ENCODE measurements at places on chromosomes 16 and 17.

- no peak for DNase-seq
Observed at GRCh38 chr17:17809531-17810083, 27.2 kb downstream of the SREBF1 start.

DNA sequence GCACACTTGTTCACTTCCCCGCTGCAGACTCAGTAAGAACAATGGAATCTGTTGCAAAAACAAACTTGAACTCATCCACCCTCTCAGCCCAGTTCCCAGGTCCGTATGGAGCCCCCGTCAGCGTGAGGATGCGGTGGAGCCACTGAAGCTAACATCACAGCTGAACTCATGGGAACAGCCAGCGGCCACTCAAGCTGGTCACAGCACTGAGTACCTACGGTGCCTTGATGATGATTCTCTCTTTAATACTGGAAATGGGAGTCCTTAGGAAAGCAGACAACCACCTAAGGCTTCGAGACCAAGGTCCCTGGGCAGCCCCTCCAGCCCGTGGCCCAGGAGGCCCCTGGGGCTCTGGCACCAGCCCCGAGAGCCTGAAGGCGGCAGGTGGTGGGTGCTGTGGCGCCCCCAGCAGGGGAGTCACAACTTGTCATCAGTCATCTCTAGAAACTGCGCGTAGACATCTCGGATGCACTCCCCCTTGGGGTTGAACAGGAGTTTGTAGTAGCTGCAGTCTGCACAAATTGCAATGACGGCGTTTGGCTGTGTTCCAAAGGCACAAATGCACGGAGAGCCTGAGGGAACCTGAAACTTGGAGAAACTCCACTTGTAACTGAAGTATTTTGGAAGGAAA is 31.0 kb upstream of the RHOT1 start:
- DNase-seq, result peak; percentile 38

DNA sequence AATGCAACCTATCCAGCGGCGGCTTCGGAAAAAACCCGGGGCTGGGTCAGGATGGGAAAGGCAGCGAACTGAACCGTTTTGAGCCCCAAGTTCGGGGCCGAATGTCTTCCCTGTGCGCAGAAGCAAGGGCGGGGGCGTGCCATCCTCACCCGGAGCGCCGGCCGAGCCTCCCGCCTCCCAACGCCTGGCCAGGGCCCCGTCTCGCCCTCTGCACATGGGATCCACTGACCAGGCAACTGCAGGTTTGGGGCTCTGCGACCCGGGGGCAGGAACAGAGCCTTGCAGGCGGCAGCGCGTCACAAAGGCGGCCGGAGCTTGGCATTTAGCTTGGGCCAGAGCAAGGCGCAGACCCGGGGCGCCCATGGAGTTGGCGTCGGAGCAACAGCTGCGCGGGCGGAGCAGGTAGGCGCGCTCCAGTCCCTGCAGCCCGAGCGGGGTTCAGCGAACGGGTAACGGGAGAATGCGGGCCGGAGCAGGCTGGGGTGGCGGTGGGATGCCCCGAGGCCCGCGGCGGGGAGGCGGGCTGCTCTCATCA is at the start of gene FBXO39:
FBXO39 (plus strand) TSS at position 345 of the 535 bp plus-strand sequence. CDS start 3,654 bp downstream, outside the sequence.
- peak; percentile 32 for DNase-seq

DNA sequence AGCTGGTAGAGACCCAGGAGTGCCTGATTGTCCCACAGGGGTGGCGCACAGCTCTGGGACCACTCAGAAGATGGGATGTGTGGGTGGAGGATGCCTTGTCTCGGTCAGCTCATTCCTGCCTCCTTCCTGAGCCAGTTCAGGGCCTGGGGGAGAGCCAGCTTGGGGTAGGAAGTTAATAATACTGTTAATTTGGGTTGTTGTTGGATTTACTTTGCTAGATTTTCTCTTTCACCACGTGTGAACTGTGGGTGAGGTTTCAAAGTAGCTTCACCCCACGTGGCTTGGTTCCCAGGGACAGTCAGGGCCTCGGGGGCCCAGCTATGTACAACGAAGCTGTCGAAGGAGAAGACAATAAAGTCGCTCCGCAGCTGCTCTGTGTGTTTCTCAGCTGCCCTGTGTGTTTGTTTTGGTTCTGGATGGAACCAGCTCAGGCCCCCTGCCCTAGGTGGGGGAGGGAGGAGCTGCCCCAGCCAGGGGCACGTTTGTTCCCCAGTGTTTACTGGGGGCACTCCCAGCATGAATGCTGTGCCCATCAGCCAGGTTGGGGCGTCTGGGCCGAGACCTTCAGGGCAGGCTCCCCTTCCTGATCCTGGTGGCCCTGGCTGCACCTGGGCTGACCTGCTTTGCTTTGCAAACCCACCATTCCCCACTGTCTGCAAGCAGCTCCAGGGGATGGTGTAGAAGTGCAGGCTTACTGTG is 2.3 kb downstream of the NUDT16L1 start:
- DNase-seq, result peak; percentile 52

GRCh38 chr16:84527532-84528269 is 23.2 kb upstream of the MEAK7 start:
- no peak for DNase-seq

GRCh38 chr17:80259457-80260068 is 1.1 kb upstream of the RNF213 start:
- peak; percentile 45 for DNase-seq

DNA sequence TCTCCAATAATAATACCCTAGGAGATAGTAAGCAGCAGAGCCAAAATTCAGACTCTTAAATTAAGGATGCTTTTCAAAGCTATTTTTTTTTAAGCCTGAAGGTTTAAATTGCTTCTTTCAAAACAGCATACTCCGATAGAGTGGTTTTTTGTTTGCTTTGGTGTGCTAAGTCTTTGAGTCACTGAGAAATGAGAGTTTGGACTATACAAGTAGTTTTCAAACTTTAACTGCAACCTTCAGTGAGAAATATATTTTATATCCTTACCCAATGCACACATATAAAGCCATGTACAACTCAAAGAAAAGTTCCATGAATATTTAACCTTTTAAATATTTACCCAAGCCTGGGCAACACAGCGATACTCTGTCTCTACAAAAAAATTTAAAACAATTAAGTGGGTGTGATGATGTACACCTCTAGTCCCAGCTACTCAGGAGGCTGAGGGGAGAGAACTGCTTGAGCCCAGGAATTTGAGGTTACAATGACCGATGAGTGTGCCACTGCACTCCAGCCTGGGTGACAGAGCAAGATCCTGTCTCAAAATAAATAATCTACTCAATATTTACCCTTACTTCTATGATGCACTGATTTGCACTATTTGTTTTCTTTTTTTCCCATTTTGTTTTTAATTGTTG is 19.2 kb downstream of the DCUN1D3 start:
- no peak for DNase-seq

GRCh38 chr16:85393674-85394451 is 219.3 kb upstream of the GSE1 start:
- no peak for DNase-seq

DNA sequence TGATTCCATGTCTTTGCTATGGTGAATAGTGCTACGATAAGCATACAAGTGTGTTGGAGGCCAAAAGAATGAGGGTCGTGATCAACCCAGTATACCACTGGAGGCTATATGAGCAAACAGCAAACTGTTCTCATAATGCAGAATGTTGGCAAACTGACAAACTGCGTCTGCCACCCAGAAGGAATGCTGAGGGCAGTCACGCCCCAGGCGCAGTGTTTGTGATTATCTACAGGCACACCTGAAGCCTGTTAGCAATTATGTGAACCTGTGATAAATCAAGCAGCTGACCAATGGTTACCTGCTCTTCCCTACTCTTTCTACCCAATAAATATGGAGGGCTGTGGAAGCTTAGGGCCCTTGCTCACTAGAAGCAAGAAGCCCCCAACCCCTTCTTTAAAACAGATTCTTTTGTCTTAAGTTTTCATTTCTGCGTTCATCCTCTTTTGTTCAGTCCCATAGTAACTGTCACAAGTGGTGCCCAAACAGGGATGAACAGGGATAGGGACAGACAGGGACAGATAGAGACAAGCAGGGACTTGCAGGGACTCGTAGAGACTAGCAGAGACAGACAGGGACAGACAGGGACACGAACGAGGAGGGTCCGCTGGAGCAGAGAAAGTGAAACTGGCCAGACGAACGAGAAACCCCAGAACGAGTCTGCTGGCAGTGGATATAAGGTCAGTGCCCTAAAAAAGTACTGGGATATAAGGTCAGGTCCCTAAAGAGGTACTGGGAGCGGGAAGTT is 25.1 kb downstream of the CD300LG start:
- DNase-seq, result no peak

GRCh38 chr17:78793968-78794367 is 11.9 kb upstream of the CYTH1 start:
- DNase-seq, result no peak

DNA sequence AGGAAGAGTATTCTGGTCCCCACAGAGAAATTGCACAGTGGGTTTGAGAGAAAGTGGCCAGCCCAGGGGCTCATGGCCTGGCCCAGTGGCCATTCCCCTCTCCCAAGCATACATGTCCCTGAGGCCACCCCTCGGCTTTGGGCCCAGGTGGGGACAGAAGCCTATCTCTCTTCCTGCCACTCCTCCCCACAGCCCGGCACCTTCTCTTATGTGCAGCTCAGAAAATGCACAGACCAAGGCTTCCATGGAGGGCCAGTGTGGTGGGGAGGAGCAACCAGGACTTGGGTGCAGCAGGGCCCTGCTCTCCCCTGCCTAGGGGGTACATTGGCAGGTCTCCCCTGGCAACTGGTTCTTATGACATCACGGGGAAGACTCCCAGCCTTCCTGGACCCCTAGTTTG is at the start of gene C16orf90:
C16orf90 (minus strand) TSS at position 314 of the 400 bp plus-strand sequence; CDS start at position 246, 68 bp downstream.
- no peak for DNase-seq

- no peak for DNase-seq
Observed at GRCh38 chr17:82011617-82012187, 11.0 kb downstream of the CENPX start.

- DNase-seq, result no peak
Observed at GRCh38 chr16:85731179-85731578, 19.7 kb downstream of the C16orf74 start.

GRCh38 chr16:88826070-88826840 is 14.5 kb upstream of the APRT start:
- DNase-seq, result no peak

- DNase-seq, result peak; percentile 64
Observed at GRCh38 chr16:31487720-31488467, 5.0 kb downstream of the SLC5A2 start.

DNA sequence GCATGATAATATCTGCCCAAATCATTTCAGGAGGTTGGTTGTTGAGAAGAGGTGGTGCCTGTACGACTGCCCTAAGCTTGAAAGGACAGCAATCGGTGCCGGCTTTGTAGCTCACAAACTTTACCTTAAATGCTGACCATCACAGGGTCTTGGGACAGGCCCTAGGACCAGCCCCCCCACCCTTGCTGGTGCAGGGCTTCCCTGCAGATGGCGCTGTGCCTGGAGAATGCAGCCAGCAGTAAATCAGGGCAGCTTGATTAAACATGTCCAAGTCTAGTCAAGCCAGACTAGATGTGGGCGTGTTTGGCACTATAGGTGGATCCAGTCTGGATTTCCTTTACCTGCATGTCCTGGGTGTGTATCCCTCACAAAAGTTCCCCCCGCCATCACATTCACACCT is 135.5 kb upstream of the CRHR1 start:
- no peak for DNase-seq

DNA sequence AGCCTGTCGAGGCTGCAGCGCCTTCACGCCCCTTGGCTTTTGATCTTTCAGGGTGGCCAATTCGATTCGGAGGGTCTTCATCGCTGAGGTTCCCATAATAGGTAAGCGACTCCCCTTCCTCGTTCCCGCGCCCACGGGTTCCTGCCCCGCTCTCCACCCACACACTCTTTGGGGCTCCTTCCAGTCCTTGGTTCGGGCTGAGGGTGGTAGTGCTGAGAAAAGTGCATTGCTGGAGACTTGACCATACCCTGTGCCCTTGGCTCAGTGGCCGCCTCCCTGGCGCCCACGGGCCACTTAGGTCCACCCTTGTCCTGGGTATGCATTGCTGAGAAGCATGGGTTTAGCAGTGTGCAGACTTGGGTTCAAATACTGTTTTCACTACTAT is 491 bp downstream of the POLR2C start:
- peak; percentile 38 for DNase-seq

- DNase-seq, result peak; percentile 33
Observed at GRCh38 chr16:87414251-87414680, 22.1 kb downstream of the MAP1LC3B start.

DNA sequence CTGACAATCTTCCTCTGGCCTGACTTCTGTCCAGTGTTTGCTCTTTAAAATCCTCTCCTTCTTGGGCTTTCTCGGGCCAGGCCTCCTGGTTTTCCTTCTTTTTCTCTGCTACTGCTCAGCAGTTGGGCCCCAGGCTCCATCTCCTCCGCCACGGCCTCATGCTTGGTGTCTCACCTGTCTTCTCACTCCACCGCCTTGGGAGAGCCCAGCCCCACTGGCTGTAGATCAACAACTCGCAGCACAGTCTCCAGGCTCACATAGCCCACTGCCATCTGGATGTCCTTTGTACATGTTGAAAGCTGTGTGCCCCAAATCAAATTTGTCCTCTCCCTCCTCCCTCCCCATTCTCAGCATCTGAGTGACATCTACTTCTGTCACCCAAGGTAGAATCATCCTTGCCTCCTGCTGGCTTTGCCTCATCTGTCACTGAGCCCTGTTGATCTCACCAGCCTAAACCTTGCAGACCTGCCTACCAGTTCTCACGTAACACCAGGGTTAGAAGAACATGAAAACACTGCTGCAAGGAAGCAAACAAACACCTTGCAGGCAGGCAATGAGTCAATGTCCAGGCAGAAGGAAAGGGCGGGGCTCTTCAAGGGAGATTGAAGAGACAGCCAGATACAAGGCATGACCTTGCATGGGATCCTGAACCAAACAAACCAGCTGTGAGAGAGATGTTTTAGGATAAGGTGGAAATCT is 103.2 kb upstream of the SMURF2 start:
- DNase-seq, result no peak

DNA sequence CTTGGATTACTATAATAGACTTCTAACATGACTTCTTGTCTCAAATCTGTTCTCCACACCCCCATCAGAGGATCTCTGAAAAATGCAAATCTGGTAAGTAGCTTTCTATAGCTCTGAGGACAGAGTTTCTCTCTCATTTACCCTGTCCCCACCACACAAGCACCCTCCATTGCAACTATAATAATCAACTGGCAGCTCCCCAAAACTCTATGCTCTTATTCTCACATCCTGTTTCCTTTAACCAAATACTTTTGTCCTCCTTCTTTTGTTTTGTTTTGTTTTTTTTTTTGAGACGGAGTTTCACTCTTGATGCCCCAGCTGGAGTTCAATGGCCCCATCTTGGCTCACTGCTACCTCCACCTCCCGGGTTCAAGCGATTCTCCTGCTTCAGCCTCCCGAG is 73.4 kb downstream of the HELZ start:
- DNase-seq, result no peak

DNA sequence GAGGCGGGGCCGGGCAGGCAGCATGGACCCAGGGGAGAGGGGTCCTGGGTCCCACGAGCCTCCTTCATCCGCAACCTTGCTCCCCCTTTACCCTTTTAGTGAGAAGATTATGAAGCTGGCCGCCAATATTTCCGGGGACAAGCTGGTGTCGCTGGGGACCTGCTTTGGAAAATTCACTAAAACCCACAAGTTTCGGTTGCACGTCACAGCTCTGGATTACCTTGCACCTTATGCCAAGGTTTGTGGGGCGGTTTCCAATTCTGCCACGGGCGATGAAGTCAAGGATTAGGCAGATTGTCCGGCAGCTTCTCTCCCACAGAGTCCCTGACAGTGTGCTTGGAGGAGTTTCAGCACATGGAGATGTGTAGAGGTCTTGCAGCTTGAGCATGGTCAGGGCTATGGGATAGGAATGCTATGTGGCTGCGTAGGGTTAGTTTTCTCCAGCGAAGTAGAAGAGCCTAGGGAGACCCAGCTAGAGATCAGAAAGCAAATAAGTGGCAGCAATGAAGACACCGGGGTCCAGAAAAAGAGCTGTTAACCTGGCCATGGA is 598 bp downstream of the NIP7 start:
- peak; percentile 38 for DNase-seq
